ENCODE measurements at places on chromosomes 1 and 21.

GRCh38 chr21:25412100-25412499 is 195.2 kb downstream of the MRPL39 start:
- no peak for DNase-seq

DNA sequence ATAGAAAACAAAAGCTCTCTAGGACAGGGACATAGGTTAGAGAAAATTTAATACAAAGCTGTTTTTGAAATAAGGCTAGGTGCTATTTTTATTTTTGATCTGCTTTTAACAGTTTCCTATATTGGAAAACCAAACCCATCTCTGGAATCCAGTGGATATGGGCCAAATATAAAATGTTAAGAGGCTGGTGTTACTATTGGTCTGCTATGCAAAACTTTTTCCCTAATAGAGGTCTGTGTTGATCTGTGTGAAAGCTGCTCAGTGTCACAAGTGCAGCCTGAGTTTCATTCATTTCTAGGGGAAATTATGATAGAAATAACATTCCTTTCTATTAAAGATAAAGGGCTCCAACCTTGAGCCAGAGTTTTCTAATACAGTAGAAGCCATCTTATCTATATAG is 116.4 kb downstream of the OLFML2B start:
- no peak for DNase-seq

GRCh38 chr1:59990470-59990869 is 63.9 kb upstream of the CYP2J2 start:
- DNase-seq: no peak

DNA sequence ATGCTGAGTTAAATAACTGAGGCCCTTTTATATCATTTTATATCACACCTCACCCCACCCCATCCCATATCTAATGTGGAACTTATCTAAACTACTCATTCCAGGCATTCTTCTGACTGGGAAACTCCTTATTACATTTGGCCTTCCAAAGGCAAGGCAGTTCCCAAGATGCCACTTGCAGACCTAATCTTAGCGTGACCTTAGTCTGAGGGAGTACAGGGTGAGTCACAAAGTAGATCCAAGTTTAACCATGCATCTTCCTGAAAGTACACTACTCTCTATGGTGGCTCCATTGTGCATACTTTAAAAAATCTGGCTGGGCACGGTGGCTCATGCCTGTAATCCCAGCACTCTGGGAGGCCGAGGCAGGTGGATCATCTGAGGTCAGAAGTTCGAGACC is 353.6 kb upstream of the C1orf87 start:
- DNase-seq: no peak

DNA sequence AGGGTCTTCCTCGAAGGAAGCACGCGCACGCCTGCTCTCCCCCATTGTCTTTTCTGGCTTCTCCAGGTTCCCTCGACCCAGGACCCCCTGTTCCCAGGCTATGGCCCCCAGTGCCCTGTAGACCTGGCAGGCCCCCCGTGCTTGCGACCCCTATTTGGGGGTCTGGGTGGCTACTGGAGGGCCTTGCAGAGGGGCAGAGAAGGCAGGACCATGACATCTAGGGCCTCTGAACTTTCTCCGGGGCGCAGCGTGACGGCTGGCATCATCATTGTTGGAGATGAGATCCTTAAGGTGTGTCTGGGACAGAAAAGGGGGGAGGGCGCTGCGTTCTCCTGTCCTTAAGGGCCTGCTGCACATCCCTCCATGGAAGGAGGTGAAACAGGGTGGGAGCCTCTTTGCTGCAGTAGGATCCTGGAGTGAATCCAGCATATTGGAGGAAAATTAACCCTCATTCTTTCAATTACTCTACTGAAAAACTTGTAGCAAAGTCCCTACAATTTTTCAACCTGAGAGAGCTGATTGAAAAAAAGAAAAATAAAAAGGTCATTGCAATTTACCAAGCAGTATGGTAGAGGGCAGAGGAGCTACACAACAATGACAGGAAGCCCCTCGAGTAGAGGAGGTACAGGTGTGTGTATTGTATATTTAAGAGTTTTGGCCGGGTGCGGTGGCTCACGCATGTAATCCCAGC is 777 bp downstream of the FLAD1 start:
- no peak for DNase-seq

- no peak for DNase-seq
These were observed 123.2 kb downstream of the NR5A2 start for GRCh38 chr1:200150721-200151120.

- DNase-seq: no peak
These were observed 2.3 kb downstream of the PYHIN1 start for GRCh38 chr1:158933621-158934020.

- DNase-seq: no peak
These were observed 112.3 kb downstream of the TSEN15 start for GRCh38 chr1:184163674-184164465.

DNA sequence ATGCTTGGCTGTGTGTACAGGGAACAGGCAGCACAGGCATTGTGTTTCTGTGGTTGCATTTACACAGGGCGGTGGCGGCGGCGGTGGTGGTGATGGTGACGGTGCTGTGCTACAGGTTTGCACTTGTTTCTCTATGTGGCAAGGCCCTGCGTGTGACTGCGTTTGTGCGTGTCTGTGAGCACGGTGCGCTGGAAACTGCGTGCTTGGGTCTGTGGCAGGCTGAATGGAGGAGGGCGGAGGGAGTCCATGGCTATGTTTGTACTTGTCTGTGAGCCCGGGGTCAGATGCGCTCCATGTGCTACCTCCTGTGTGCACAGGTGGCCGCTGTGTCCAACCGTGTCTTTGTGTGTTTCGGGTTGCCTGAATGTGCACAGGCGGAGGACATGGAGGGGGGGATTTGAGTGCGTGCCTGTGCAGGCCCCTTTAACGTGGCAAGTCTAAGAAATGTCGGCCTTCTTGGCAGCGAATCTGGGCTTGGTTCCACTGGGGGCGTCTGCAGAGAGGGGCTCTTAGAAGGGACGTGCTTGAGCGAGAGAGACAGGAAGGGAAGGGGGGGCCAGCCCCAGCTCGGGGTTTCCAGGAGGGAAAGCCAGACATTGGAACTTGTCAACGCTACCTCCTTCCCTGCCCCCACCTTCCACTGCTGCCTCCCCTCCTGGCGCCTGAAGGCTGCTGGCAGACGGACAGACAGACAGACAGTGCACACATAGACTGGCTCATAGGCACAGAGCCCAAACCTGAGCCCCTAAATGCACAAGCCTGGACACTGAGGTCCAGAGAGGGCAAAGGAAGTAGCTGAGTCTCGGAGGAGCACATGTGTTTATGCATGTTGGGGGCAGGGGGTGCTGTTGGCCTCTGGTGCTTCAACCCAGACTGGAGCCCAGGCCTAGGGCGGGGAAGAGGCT is 32.7 kb upstream of the WASF2 start:
- peak; percentile 62 for DNase-seq

- no peak for DNase-seq
These were observed 60.3 kb downstream of the TRAF5 start for GRCh38 chr1:211386921-211387320.

DNA sequence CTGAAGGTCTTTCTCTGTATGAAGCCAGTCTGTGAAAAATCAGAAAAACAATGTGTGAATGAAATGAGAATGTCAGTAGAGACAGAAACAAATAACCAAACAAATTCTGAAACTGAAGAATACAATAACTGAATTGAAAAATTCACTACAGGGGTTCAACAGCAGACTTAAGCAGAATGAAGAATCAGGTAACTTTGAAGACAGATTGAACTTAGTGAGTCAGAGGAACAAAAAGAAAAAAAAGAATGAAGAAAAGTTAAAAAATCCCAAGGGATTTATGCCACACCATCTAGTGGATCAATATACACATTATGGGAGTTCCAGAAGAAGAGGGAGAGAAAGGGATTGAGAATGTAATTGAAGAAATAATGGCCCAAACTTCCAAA is 14.6 kb downstream of the ZNF691 start:
- DNase-seq: no peak

DNA sequence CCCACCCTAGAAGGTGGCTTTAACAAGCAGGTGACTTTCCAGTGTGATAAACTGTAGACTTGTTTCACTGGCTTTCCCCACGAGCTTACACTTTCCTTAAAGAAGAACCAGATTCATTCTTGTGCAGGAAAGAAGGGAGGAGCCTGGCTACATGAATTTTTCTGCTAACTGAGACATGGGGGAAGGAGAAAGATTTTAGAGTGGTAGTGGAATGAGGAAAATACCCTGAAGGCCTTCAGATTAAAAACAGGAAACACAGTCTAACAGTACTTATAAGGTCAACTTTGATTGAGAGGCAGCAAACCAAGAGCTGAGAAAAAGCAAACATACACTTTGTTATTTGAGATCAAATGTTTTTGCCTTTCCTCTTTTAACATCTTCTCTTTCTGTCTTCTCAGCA is 640.9 kb upstream of the PLXNA2 start:
- no peak for DNase-seq

GRCh38 chr1:206036663-206037455 is 13.2 kb upstream of the CTSE start:
- DNase-seq: no peak

GRCh38 chr1:247373721-247374141 is 42.1 kb upstream of the ZNF496 start:
- DNase-seq: no peak

- no peak for DNase-seq
These were observed 316 bp downstream of the AP4B1 start for GRCh38 chr1:113904293-113904673.

DNA sequence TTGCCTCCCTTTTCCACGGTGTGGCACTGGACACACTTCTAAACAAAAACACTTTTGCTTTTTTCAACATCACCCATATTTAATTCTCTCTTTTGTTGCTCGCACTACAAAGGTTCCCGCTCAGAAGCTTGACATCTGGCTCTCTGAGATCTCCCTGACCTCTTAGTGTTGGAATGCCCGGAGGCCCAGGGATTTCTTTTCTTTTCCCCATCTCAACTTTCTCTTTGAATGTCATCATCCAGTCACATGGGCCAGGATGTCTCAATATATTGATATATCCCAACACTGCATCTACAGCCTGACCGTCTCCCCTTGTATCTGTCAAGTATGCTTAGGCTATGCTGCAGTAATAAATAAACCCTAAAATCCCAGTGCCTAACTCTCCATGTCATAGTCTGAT is 54.3 kb upstream of the DESI2 start:
- DNase-seq: no peak

Measured in breast epithelium (tissue), 4 donors.